Activated CD8-positive, alpha-beta memory T cell treated with anti-CD3 and anti-CD28 coated beads, Interleukin-2, amount 10 ng/mL, durations not matched to agents 7 days and 5 days (primary cell): ENCODE measurements at places on chromosomes 3 and 15. TPM values are rescaled to one million over a fixed set of nuclear protein-coding genes. Genes with fewer than 3 reads are reported as not detected.

- no peak for DNase-seq
Observed at GRCh38 chr15:25670025-25670554, 193.0 kb downstream of the ATP10A start.

- no peak for DNase-seq
Observed at GRCh38 chr3:38723569-38724391, 74.3 kb upstream of the SCN5A start.

Gene PLS1
- 4.2 TPM for total RNA-seq

Gene TGM5
- total RNA-seq: 0.91 TPM

DNA sequence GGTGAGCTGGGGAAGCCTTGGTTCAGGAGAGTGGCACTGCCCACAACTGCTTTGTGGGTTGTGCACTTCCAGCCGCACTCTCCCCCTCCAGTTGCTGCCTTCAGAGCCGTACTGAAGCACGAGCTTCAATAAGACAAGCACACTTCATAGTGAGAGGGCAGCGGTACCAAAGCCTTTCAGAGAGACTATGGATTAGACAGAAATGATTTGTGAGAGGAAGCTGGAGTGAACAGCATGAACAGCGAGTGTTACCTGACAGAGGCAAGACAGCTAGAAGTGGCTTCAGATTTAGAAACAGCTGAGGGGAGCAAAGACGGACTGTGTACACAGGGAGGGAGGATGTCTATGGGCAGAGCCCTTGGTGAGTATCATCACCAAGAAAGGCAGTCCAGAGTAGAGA, 31.1 kb downstream of the HCLS1 start:
- DNase-seq: no peak

- DNase-seq: no peak
Observed at GRCh38 chr3:151112731-151113130, 27.3 kb downstream of the MED12L start.

Gene HYKK
- 1.9 TPM for total RNA-seq

DNA sequence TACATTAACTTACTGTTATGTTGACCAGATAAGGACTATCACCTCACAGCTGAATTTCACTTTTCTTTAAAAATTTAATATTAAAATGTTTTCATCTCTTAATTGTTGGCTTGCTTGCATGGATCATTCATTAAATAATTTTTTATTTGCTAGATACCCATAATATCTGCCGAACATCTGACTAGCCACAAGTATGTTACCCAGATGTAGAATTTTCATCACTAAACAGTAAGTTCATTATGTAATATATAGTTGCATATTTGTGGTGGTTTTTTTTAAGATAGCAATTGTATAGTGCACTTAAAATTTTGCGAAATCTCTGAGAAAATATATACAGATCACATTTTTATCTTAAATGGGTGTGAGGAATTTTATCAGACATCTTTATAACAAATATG, 190.4 kb downstream of the MBNL1 start:
- no peak for DNase-seq

DNA sequence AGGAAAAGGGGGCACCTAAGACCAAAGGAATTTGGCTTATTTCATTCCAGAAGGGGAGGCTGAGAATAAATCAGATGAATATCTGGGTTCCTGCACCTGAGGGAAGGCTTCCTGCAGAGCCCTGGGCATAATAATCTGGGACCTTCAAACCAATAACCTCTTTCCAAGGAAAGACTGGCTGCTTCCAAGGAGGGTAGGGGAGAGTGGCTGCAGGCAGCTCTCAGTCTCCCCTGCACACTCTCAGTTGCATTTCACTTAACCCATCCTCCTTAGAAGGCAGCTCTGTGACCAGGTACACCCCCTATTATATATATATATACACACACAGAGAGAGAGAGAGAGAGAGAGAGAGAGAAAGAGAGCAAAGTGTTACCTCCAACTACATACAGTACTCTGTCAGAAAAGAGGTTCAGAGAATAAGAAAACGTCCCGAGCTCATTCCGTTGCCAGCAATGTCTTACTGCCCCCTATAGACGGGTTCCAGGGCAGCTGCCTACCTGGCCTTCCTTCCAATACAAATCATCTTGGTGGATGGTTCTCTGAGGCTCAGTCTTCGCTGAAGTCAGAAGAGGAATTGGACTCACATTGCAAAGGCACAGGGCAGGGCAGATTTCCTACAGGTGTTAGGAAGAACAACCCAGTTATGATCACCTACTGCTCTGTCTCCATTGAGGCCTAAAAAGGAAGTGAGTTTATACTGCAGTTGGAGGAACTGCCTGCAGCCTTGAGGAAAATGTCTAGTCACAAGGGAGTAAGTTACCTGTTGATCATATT, 26.1 kb downstream of the CAPN3 start:
- DNase-seq: peak; percentile 52

DNA sequence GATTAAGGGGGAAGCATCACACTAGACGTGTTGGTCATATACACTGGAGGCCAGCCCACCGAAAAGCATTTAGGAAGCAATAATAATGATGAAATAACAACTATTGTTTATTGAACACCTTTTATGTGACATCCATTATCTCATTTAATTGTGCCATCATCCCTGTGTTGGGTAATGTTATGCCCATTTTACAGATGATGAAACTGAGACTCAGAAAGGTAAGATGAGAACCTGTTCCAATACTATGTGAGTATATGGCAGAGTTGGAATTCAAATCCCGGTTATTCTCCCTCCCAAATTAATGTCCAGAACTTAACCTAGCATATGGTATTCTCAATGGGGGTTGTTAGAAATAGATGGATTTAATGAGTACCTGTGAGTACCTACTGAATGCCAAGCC, 99.2 kb downstream of the SMAD6 start:
- no peak for DNase-seq

DNA sequence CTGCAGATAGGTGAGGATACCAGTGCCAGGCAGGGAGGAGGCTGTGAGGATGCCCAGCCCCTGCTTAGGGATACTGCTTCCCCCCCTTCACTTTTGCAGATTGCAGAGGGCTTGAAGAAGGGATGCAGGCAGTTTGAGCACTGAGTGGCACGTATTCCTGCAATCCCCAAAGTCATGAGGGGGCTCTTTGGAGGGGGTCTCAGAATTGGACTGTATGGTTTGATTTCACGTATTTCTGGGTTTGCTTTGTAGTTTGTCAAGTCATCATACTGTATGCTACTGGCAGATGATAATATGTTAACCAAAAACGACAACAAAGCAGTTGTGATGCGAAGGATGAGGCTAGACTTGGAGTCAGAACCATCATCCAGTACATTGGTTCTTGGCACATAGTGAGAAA, 28.1 kb downstream of the CHST14 start:
- DNase-seq: no peak

DNA sequence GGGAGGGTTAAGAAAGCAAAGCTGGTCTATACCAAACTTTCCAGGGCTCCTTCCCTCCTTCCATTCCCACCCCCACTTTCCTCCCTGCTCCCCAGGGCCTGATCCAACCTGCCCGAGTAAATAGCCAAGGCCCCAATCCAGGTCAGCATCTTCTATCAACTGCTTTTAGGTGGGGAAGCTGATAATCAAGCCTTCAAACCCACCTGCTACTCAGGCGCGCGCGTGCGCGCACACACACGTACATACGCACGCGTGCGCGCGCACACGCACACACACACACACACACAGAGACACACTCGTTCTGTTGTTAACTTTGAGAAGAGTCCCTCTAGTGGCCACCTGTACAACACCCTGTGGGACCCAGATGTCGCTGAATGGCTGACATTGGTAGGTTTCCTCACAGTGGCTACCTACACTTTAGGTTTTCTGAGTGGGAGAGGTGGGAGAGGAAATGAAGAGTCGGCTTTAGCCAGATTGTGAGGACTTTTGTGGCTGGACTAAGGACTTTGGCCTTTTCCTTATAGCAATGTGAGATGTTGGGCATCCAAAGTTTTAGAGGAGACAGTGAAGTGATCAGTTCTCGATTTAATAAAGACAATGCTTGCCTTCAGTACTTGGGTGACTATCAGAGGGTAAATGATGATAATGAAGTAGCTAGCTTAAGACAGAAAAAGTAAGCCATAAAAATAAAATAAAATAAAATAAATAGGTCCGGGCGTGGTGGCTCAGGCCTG, 179.9 kb upstream of the C2CD4B start:
- DNase-seq: peak; percentile 56

GRCh38 chr3:157921811-157922210, 184.4 kb downstream of the SHOX2 start:
- no peak for DNase-seq

DNA sequence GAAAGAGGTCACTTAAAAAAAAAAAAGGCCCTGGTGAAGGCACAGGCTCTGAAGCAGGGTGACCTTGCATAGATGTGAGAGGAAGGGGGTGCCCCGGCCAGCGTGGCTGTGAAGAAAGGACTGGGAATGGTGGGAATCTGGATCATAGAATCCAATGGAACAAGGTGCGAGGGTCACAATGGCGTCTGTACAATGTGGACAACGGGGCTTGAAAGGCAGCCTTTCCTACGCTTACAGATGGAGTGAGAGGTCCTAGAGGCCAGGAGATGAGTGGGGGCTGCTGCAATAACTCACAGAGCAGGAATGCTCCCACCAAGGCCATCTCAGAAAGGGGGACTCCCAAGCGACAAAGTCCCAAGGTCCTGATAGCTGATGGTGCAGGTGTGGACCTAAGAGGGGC, 162.2 kb downstream of the ATP10A start:
- no peak for DNase-seq

DNA sequence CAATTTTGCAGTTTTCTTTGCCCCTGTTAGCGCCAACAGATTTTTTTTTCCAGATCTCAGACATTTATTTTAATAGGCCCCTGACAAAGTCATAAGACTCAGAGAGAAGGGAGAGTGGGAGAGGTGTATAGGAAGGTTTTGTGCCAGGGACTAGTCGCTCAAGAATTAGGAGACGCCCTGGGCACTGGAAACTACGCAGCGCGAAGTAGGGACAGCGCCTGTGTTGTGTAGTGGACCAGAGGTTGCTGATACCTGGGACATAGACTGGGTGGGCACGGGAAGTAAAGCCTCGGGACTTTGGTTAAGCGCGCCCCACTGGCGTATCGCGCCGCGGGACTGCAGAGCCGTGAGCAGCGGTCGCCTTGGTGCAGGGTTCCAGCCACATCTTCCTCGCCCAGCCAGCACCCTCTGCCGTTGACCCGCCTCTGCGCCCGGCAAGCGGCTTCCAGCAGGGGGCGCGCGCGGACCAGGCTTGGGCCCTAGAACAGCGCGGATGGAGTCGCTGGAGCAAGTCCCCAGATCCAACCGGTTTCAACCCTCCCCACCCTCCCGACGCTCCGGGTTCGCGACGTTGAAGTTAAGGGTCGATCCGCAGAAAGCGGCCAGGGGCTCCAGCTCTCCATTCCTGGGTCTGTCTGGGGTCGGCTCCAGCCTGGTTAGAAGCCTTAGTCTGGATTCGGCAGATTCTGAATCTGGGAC, 3.0 kb upstream of the ISLR2 start:
- peak; percentile 89 for DNase-seq

GRCh38 chr3:187269486-187269885, 22.1 kb downstream of the MASP1 start:
- DNase-seq: no peak

GRCh38 chr3:12579456-12579855, 22.6 kb downstream of the MKRN2 start:
- DNase-seq: no peak

GRCh38 chr3:155548195-155548594, 196.7 kb downstream of the PLCH1 start:
- no peak for DNase-seq

DNA sequence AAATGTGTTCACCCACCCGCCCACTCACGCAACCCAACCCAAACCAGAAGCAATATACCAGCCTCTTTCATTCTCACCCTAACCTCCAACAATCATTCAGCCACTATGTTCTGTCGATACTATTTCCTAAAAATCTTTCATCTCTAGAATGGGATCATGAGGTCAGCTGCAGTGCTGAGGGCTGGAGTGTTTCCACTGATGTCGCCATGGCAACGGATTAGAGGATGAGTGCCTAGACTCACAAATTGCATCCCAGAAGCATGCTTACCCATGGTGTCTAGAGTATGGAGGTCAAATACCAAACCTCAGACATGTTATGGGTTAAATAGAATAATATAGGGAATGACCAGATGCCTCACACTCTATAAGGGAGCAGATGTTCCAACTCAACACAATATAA, 138.5 kb downstream of the GABRB3 start:
- no peak for DNase-seq

GRCh38 chr3:163490119-163490518, 1588.2 kb downstream of the SI start:
- no peak for DNase-seq

Gene WDR5B
- 4.6 TPM for total RNA-seq

DNA sequence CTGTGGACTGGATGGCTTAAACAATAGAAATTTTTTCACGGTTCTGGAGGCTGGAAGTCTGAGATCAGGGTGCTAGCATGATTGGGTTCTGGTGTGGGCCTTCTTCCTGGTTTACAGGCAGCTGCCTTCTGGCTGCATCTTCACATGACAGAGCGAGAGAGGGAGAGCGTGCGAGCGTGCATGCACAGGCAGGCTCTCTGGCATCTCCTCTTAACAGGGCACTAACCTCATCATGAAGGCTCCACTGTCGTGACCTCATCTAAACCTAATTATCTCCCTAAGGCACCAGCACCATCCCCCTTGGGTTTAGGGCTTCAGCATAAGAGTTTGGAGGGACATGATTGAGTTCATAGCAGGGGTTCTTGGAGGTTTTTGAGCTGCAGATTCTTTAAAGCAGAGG, 292.0 kb upstream of the C2CD4B start:
- DNase-seq: no peak

DNA sequence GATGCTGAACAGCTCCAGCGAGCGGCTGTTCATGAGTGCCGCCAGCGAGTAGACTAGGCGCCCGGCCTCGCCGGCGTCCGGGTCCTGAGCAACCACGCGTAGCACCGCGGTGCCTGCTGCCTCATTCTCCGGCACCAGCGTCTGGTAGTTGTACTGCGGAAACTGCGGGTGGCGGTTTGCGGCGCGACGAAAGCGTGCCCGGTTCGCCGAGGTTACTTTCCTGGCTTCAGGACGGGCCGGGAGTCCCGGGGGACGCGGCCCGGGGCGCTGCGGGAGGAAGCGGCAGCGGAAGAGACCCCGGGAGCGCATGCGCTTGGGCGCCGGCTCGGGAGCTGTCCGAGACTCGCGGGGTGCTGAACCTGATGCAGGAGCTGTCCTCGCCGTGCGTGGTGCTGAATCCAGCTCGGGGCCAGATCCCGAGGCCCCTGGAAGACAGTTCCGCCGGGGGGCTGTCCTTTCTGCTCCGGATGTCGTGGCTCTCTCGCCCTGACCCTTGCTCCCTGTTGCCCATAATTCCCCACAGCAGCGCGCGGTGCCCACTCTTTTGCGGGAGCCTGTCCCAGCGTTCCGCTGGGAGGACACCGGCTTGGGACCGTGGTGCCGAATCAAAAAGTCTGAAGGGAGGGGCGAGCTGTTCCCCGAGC, 1.1 kb downstream of the CELSR3 start:
- peak; percentile 82 for DNase-seq

DNA sequence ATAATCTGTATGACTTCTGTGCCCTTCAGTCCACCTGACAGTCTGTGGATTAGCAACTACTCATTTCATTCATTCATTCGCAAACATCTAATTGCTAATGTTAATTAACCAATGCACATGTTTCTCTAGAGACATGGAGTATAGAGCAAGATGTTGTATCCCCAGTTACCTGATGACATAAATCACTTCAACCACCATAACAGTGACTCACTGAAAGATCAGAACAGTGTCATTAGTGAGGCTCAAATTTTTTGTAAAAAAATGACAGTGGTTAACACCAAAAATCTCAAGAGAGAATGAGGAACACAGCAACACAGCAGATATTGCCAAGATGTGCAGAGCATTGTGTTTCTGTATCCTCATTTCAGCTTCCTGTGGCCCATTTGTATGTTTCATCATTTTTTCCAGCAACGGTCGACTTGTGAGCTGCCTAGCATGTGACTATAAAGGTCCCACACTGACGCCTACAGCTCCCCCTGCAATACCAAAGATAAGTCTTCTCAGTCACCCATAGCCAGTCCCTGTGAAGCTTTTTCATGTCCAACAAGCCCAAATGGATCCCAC, 3.7 kb upstream of the PLD1 start:
- DNase-seq: peak; percentile 47
